ENCODE measurements at places on chromosomes 3 and 15. TPM values are rescaled to one million over a fixed set of nuclear protein-coding genes. Genes with fewer than 3 reads are reported as not detected.

Gene OXTR
- total RNA-seq = 2.5 TPM

Gene RARRES1
- total RNA-seq = not detected

Gene ACTC1
- not detected for total RNA-seq

Gene GUCA1C
- not detected for total RNA-seq

Gene RBMS3
- 0.56 TPM for total RNA-seq

Data from activated B cell treated with CpG ODN at 0.5 μM for 24 hours (primary cell).